Stimulated activated CD4-positive, alpha-beta T cell treated with anti-CD3 and anti-CD28 coated beads, Interleukin-4, amount 100 ng/mL, for 48 hours (primary cell): ENCODE measurements at places on chromosomes 3 and 15.

- no peak for DNase-seq
Observed at GRCh38 chr15:34616613-34617012, 33.2 kb upstream of the GOLGA8B start.

- DNase-seq, result no peak
Observed at GRCh38 chr15:37581866-37582532, 352.4 kb upstream of the TMCO5A start.

- DNase-seq, result no peak
Observed at GRCh38 chr3:121175083-121175482, 267.1 kb downstream of the STXBP5L start.

- DNase-seq, result peak; percentile 24
Observed at GRCh38 chr3:134754768-134755559, 40.1 kb upstream of the EPHB1 start.

GRCh38 chr3:60036803-60037202 is 987.0 kb upstream of the CFAP20DC start:
- DNase-seq, result no peak

GRCh38 chr3:42505128-42505848 is 2.8 kb downstream of the VIPR1 start:
- DNase-seq, result no peak

- DNase-seq, result no peak
Observed at GRCh38 chr3:8608791-8609467, 35.7 kb downstream of the SSUH2 start.

- DNase-seq, result no peak
Observed at GRCh38 chr3:40845447-40845846, 320.7 kb downstream of the ZNF621 start.

DNA sequence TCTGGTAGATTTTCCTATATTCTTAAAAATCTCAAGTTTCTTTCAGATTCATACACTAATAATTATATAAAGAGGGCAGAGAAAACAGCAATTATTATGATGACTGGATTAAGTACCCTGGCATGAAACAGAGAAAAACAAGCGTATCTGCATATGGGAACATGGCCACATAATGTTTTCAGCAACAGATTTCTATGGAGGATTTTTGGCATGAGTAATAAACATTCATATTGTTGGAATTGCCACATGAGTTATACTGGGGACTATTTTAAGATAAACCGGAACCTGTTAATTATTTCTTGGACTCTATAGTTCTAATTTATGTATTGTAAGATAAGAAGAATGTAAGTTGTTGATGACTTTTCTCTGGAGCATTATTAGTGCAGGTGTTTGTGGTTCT is 112.7 kb downstream of the OXSM start:
- no peak for DNase-seq

- no peak for DNase-seq
Observed at GRCh38 chr3:82416830-82417229, 655.4 kb upstream of the GBE1 start.

- DNase-seq, result no peak
Observed at GRCh38 chr3:152287898-152288576, 19.3 kb downstream of the MBNL1 start.

DNA sequence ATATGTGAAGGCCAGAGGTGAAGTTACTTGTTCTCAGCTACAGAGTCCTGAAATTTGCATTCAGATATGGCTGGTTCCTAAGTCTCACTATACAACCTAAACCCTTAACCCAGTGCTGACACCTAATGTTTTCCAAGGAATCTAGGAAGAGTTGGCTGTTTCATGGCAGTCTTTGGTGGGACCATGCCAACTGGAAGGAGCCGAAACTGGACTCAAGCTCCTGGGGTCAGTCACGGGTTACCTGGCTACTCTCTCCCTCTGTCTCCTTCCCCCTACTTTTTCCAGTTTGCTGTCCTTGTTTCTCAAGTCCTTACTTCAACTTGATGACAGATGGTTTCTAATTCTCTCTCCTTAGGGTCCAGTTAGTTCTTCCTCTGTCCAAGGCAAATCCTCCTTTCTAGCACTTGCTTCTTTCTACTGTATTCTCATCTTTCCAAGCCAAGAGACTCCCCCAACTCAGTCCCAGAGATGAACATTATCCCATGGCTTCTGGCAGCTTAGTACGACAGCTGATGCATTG is 88.6 kb upstream of the COL6A5 start:
- no peak for DNase-seq

DNA sequence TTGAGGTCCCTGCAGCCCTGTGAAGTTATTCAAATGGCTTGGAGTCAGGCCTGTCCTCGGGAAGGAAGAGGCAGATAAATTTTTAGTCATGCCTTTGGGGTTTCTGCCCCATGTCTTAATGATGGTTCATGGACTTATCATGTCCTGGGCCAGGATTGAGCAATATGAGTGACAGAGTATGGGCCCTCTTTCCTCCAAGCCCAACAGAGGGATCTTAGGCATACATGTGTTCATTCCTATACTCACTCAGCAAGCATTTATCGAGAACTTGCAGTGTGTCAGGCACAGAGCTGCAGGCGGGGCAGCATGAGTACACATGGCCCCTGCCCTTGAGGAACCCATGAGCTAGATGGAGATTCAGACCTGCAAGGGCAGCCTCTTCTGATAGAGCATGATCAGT is 6.2 kb downstream of the ESYT3 start:
- no peak for DNase-seq

DNA sequence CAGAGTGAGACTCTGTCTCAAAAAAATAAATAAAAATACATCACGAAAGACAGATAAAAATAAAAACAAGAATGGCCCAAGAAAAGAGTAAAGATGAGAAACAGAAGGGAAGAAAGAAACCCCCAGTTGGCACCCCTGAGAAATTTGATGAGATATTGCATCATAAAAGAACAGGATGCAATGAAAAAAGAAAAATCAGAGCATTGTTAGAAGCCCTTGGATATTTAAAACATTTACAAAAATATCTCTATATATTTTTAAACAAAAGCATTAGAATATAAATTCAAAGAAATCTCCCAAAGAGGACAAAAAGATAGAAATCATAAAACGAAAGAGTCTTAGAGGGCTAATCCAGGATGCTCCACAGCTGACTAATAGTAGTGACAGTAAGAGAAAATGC is 18.6 kb upstream of the ZBTB38 start:
- DNase-seq, result no peak

DNA sequence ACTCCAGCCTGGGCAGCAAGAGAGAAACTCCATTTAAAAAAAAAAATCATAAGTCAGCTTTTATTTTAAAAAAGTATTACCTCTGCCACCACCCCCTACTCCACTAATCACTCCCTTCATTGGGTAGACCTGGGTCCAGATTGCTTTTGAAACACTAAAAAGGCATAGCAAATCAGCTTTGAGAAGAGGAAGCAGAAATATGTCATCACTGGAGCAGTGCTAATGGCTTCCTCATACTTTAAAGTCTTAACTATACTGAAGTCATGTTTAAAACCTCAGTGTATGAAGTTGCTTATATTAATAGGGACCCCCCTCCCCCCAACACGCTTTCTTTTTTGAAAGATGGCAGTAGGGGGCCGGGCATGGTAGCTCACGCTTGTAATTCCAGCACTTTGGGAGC is 1.0 kb upstream of the HTR3D start:
- DNase-seq, result no peak

DNA sequence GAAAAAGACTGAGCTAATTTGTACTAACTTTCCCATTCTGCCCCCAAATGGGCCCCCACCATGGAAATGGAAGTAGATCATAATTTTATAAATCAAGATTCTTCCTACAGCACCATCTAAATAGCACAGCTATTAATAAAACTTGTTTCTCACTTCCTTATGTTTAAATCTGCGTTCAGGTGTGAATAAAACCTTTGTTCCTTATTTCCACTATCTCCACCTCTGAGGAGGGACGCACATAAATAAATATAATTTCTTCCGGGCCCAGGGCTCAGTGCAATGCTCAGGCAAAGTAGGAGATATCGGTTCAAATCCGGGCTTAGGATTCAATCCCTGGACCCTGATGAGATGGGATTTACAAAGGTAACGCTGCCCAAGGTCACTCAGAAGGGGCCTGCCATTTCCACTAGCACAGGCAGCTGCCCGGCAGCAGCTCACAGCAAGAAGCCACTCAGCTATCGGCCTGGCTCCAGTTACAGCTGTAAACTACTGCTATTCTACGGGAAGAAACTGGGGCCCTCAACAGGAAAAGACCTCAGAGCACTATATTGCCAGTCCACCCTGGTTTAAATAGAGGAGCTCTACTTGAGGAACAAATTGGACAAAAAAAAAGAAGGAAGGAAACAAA is 52.5 kb downstream of the FOXP1 start:
- DNase-seq, result no peak

- DNase-seq, result no peak
Observed at GRCh38 chr3:103899328-103899727, 1464.5 kb downstream of the ZPLD1 start.

GRCh38 chr15:82105451-82106215 is 59.8 kb upstream of the MEX3B start:
- DNase-seq, result no peak

DNA sequence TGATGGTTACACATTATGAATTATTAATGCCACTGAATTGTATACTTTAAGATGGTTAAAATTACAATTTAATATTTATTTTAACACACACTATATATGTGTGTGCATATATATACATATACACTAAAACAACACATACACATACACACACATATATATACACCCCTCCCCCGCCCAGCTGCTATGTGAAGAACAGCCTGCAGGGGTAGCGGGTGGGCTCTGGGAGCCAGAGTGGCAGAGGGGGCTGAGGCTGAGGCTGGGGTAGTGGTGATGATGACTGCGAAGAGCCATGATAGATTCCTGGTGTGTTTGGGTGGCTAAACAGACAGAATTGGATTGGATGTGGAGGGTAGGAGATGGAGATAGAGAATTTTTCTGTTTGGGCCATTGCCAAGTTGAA is 39.4 kb upstream of the APEH start:
- no peak for DNase-seq

DNA sequence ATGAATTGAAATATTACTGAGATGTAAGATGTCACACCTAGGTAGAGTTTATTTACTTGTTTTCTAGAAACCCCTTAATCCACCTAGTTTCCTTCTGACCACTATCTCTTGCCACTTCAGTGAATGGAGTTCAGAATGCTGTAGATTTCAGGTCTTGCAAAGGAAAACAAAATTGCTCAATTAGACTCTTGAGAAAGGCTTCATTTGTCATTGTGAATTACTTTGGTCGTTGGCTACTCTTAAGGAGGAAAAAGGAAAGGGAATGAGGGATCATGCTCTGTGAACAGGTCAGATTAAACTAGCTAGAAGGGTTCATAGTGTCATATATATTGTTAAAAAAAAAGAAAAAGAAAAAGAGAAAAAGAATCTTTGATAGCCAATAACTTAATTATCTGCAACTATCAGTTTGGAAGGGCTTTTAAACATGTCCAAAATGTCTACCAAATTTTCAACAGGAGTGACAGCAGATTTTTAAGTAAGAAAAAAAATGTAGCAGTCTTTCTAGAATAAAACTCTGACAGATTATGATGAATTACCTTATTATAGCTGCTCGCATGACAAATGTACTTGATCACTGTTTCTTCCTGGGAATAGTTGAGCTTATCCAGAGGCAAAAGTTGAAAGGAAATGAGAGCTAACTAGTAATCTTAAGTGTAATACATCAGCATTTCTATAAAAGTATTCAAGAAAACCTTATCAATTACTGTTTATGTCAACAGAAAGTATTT is 543.5 kb downstream of the CADM2 start:
- no peak for DNase-seq

DNA sequence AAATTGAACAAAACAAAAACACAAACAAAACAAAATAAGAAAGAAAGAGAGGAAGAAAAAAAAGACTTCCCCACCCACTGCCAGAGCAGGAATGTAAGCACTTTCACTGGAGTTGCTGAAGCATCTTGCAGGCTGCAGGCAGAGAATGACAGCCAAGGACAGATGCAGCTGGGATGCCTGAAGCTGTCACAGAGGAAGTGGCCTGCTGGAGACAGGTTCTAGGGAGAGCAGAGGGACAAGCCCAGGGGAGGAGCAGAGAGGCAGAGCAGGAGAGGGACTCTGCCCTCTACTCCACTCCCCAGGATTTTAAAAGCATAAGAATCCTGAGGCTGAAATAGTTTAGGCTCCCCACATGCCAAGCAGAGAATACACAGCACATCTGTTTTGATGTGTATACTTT is 326.2 kb downstream of the TUSC7 start:
- DNase-seq, result no peak

GRCh38 chr3:184632551-184633236 is 71.1 kb downstream of the EPHB3 start:
- DNase-seq, result no peak
